CD4-positive, alpha-beta T cell treated with Interleukin-6 at 100 ng/mL for 8 hours (primary cell): ENCODE measurements at places on chromosomes 13 and 19.

DNA sequence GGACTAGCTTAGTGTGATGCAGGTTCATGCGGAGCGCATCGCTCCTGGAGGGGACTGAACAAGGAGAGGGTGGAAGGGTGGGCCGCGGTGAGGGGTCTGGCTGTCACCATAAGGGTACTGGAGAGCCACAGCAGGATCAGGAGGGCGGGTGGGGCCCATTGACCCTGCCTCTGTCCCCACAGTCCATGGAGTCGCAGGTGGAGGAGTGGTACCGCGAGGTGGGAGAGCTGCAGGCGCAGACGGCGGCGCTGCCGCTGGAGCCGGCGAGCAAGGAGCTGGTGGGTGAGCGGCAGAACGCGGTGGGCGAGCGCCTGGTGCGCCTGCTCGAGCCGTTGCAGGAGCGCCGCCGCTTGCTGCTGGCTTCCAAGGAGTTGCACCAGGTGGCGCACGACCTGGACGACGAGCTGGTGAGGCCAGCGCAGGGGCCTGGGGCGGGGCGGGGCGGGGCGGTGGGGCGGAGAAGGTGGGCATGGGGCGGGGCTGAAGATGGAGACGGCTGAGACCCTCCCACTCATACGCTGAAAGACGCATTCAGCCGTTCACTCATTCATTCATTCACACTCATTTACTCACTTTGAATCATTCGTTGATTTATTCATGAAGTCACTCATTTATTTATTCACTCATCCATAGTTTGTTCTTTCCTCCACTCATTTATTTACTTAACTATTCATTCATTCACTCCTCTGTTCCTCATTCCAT, 27.5 kb upstream of the SHKBP1 start:
- DNase-seq = peak; percentile 62

GRCh38 chr19:48696353-48697010, 711 bp downstream of the FUT2 start:
- no peak for DNase-seq

DNA sequence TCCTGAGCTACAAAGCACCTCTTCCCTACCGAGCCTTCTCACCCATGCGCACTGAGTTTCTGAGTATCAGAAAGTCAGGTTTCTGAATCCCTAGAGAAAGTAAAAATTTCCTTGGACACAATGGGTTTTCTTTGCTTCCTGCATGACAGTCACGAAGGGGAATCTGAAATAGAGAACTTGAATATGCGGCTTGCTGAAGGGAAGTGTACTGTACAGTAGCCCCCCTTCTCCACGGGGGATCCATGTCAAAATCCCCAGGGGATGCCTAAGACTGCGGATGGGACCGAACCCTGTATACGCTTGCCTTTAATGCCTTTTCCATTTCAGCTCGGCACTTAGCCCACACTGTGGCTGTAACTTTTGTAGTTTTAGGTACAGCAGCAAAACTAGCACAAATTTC, 107.9 kb downstream of the GGACT start:
- no peak for DNase-seq

DNA sequence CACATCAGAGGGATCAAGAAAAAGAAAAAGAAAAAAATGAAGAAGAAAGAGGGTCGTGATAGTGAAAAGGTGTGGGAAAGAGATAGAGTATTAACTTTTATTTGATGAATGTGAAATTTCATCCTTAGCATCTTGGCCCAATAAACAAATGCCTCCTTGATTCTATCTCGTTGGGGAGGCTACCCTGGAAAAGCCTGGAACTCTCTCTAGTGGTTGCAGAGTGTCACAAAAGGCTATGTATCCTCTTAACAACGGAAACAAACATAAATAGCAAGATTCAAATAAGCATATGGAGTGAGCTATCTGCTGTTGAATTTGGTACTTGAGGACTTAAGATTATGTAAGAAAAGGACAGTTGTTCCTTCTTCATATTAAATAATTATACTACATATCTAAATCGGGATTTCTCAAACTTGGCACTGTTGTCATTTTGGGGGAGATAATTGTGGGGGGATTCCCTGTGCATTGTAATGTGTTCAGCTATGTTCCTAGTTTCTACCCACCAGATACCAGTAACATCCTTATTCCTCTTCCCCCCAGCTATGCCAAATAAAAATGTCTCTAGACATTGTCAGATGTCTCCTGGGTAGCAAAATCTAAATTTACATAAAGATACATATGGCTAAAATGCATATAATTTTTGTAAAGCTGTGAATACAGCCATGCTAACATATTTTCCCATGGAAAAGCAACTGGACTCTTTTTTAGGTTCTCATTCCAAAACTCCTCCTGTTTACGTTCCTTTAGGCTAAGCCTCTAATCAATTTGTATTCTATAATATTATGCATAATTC, 557.2 kb downstream of the DCT start:
- DNase-seq = no peak

DNA sequence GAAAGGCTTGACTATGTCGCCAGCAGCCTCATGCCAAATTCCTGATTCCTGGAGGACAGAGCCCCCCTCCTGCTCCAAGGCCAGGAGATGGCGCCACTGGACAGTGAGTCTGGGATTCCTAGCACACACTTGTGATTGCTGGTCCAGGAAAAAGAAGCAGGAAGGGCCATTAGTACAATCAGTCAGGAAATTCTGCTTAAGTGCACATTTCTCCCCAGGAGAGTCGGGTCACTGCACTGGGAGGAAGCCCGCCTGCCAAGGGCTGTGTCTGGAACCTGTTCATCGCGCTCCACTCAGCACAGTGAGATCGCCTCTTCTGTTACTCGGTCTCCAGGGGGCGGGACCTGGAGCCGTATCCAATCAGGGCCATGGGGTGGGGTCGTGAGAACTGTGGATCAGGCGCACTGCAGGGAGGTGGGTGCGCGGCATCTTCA, 65.1 kb downstream of the ZNF823 start:
- no peak for DNase-seq

DNA sequence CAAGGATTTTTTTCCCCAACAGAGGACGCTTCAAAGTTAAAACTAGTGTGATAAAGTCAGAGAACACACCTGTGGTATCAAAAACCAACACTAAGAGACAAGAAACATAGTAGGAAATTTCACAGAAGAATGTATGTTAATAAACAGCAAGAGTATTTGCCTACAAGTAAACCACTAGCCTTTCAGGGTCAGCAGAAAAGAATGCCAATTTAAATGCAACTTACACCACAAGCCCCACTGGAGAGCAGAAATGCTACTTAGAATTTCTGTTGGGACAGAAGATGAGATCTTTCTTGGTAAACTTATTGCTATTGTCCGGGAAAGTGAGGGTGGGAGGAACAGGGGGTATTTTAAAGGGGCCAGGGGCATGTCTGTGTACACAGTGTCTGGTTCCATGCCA, 68.6 kb downstream of the STK24 start:
- DNase-seq = no peak
